ENCODE measurements at places on chromosomes 16 and 17.

- DNase-seq, result no peak
Observed at GRCh38 chr17:10063730-10064241, 134.6 kb downstream of the GAS7 start.

GRCh38 chr16:11913425-11914079 is 2.2 kb downstream of the GSPT1 start:
- no peak for DNase-seq

DNA sequence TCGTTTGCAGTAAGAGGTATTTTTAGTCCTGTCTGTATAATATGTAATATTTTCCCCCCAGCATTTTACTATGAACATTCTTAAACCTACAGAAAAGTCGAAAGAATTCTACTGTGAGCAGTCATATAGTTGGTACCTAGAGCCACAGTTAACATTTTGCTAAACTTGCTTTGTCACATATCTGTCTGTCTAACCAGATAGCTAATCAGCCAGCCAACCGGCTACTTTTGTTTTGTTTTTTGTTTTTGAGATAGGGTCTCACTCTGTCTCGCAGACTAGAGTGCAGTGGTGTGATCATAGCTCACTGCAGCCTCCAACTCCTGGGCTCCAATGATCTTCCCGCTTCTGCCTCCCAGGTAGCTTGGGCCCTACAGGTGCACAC is 73.3 kb downstream of the ABCC1 start:
- DNase-seq, result no peak

DNA sequence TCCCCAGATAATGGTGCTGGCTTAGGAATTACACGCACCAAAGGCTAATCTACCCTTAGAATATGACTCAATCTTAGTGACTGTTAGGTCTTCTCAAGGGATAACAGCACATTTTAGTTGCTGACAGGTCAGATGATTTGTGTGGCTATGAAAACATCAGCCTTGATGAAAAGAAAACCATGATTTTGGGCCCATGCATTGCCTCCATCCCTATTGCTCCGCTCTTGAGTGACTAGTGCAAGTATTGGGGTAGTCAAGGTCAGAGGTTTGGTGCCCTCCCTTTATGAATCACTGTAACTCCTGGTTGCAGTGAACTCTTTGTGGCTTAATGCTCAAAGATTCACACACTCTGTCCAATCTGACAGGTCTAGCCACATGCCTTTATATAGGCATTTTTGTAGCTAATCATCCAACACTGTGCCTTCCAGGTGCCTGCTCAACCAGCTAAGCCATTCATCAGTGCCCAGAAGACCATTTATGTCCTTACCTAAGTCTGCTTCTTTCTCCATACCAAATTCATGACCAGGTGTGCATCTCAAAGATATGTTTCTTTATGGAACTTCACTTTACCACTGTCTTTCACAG is 251.6 kb downstream of the KCNJ2 start:
- DNase-seq, result no peak

DNA sequence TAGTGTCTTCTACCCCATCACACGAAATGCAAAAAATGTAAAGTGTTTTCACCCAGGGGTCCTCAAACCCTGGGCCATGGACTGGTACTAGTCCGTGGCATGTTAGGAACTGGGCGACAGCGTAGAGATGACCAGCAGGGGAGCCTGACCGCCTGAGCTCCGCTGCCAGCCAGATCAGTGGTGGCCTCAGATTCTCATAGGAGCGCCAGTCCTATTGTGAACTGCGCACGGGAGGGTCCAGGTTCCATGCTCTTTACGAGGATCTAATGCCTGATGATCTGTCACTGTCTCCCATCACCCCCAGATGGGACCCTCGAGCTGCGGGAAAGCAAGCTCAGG is 4.5 kb downstream of the SCARF1 start:
- DNase-seq, result no peak

DNA sequence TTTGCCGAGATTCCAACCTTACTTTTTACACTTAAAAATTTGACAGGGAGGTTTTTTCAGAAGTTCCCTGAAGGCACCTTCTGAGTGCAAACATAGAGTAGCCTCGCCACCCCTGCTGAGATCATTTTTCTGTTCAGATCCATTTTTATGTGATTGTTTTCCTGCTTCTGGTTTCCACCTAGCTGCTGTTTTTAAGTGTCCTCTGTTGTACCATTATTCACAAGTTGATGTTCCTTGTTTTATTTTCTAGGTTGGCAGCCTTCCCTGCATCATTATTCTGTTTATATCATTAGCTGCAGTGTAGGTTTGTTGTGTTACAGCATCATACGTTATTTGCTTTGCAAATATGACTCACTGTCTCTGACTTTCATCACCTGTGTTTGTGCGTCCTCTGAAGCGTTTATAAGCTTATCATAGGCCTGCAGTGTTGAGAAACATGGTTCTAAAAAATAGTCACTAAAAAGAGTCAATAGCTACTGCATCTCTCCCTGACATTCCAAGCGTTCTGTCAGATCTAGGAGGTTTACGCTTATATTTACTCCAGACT is 116.9 kb upstream of the CLEC3A start:
- no peak for DNase-seq

- DNase-seq, result no peak
Observed at GRCh38 chr16:63618896-63619485, 1502.9 kb downstream of the CDH11 start.

DNA sequence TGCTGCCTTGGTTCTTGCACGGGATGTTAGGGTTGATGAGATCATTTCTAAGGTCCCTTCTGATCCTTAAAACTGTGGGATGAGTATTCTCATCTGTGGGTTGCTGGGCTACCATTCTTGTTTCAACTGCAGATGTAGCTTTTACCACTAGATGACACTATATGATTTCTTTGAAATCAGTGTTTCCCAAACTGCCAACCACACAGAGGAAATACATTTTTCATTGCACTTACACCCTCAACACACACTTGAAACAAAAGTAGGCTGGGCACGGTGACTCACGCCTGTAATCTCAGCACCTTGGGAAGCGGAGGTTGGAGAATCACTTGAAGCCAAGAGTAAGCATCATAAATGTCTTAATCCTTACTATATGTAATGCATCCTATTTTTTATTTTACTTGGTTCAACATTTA is 15.3 kb downstream of the LCMT1 start:
- peak; percentile 21 for DNase-seq

GRCh38 chr16:75027520-75028300 is 28.9 kb downstream of the ZNRF1 start:
- no peak for DNase-seq

- no peak for DNase-seq
Observed at GRCh38 chr17:39132192-39132610, 19.2 kb downstream of the PLXDC1 start.

- DNase-seq, result no peak
Observed at GRCh38 chr17:29561554-29562517, 5.0 kb downstream of the ABHD15 start.

DNA sequence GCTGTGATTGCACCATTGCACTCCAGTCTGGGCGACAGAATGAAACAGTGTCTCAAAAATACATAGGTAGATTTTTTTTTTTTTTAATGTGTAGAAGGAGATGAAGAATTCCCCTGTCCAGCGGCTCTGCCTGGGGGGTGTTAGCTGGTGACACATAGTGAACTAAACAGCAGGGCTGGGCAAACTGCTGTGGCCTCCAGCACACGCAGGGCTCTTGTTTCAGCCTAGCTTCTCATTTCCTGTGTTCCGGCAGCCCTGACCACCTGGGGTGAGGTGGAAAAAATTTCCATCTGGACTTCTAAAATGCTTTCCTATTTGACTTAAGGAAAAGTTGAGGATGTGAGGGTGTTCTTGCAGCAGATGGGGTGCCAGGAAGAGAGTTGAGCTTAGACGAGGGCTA is 33.3 kb upstream of the RGS9 start:
- no peak for DNase-seq

DNA sequence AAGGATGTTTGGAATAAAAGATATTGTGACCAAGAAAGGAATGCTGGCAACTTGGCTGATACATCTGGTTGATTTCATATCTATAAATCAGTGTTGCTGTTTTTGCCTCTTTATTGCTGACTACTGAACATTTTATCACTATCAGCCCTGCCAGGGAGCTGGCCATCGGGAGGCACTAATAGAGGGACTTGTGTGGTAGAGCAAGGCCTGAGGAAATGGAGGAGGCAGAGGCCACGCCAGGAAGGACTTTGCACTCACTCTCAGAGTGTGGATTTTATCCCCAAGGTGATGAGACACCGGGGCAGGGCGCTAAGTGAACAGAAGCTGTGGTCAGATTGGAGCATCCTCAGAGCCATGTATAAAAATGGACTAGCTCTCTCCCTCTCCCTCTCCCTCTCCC is 9.3 kb upstream of the CYB561 start:
- DNase-seq, result no peak

GRCh38 chr17:60641810-60642220 is 35.8 kb upstream of the BCAS3 start:
- DNase-seq, result peak; percentile 5

DNA sequence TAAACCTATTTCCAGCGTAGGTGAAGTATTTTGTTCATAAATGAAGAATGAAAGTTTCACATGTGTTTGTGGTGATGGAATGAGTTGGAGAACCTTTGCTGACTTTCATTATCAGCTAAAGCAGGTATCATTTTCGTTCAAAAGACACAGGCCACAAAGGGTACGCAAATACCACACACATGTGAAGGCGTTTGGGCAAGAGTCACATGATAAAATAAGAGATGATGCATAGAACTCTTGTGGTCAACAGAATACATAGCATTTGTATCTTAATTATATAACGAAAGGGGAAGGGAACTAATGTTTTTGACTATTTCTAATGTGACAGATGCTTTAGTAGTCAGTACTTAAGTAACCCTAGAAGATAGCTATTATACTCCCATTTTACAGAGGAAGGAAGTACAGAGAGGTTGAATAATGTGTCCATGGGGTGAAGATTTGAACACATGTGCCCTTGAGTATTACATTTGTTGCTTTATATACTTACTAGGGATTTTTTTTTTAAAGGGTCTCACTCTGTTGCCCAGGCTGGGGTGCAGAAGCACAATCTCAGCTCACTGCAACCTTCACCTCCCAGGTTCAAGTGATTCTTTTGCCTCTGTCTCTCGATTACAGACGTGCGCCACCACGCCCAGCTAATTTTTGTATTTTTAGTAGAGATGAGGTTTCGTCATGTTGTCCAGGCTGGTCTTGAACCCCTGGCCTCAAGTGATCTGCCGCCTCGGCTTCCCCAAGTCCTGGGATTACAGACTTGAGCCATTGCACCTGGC is 4.8 kb downstream of the RPA1 start:
- DNase-seq, result no peak

- no peak for DNase-seq
Observed at GRCh38 chr16:87086575-87086974, 230.6 kb downstream of the C16orf95 start.

DNA sequence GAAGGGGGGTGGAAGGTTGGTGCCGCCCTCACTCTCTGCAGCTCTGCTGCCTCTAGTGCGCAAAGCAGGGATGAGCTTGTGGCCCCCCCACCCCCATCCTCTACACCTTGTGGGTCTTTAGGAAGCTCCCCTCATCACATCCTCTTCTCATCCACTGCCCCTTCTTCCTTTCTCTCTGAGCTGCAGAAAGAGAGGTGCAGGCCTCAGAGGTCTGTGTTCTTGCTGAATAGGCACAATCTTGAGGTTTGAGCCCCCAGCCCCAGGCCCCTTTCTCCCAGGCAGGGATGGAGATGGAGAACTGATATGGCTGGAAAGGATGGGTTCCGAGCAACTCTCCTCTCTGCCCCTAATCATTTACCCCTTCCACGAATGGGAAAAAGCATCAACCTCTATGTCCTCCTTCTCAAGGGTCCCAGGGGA is 2.6 kb downstream of the CACNA1G start:
- no peak for DNase-seq

DNA sequence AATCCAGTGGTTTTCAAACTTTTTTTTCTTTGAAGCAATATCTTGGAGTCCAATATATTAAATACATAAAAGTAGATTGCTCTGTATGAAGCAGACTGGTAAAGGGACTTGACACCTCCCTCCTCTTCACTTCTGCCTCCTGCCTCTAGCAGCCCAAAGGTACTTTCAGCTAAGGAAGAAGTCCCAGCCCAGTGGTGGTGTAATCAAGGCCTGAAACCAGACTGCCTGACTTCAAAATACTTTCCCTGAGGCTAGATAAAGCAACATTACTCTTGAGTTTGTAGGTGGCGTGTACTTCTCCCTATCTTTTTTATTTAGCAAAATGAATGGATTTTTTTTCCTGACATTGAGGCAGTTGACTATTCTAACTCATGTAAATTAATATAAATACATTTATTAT is 122.4 kb upstream of the TMEM97 start:
- DNase-seq, result no peak

GRCh38 chr17:34816848-34817247 is 144.4 kb downstream of the CCT6B start:
- DNase-seq, result peak; percentile 93

GRCh38 chr16:7849841-7850240 is 517.2 kb downstream of the RBFOX1 start:
- no peak for DNase-seq

GRCh38 chr16:13403326-13403725 is 501.9 kb downstream of the SHISA9 start:
- DNase-seq, result no peak

GRCh38 chr16:24541233-24541933 is 2.0 kb downstream of the RBBP6 start:
- no peak for DNase-seq

GRCh38 chr17:63645775-63646487 is 23.7 kb downstream of the MAP3K3 start:
- DNase-seq, result no peak

DNA sequence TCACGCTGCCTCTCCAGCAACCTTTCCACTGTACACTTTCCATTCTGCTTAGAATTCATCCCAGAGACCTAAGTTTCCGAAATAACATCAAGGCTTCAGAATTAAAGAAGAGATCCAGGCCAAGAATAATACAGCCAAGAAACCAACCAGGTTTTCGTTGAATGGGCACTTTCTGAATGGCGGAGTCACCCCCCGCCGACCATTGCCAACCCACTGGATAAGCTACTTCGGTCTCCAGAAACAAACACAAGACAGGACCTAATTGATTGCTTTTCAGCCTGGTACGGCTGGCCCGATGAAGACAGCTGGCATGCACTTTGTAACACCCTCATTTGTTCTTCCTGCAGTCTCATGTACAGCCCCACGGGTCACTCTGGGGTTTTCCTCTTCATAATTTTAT is 308.1 kb upstream of the ZFHX3 start:
- no peak for DNase-seq

DNA sequence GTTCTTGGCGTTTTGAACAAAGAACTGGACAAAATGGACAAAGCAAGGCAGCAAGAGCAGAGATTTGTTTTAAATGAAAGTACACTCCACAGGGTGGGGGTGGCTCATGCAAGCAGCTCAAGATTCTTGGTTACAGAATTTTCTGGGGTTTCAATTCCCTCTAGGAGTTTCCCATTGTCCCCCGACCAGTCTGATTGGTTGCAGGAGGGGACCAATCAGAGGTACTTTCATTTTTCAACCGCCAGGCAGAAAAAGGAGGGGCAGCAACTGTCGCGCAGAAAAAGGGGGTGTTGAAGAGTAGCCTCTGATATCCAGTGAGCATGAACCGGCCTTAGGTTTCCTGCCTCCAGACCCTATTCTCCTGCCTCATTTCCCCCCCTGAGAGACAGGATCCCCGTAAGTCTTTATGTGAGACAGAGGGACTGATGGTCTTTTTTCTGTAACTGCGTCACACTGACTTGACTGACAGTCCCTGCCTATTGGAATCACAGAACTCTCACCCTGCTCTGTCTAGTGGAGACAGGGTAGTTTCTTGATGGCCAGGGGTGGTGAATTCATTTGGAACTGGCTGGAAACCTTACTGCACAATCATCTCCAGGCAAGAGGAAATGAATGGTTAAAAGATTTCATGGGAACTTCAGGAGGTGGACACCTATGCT is 59.4 kb upstream of the ALOX12 start:
- DNase-seq, result no peak

All from DMS79 treated with DMSO at 0.1 percent for 48 hours (cell line).